NCI-H524 treated with DMSO at 0.1 percent for 48 hours (cell line): ENCODE measurements at places on chromosomes 5 and 9.

DNA sequence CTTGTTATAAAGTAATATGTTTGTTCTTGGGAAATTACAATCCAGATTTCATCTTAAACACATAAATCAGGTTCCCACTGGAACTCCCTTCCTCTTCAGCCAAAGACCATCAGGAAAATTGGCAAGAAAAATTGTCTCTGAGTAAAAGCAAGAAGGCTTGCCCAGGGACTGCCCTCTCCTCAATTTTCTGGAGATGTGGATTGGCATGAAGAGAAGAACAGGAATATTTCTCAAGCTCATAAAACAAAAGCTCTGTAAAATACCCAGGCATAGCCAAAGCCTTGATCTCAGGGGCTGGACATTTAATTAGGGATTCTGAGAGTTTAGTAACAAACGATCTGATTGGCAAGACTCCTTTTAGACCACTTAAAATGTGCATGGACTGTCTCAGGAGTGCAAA lies 223.4 kb downstream of the ZNF608 start:
- DNase-seq, result no peak

- DNase-seq, result no peak
Observed at GRCh38 chr9:109168170-109168569, 1.1 kb upstream of the FRRS1L start.

- no peak for DNase-seq
Observed at GRCh38 chr5:7871653-7872052, 2.7 kb downstream of the MTRR start.

DNA sequence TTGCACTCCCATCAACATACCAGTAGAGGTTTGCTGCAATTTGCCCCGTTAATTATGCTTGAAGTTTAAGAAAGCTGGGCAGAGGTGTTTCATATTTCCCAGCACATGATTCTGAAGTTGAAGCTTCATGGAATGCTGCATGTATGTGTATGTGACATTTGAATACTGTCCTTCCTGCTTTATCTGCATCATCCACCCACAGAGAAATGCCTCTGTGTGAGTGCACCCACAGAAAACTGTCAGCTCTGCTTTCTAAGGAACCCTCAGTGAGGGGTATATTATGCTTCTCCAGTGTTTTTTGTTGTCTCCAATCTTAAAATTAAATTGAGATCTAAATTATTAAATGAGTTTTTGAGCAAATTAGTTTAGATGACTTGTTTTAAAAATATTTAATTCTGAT lies 358.1 kb upstream of the PIK3R1 start:
- DNase-seq, result no peak

DNA sequence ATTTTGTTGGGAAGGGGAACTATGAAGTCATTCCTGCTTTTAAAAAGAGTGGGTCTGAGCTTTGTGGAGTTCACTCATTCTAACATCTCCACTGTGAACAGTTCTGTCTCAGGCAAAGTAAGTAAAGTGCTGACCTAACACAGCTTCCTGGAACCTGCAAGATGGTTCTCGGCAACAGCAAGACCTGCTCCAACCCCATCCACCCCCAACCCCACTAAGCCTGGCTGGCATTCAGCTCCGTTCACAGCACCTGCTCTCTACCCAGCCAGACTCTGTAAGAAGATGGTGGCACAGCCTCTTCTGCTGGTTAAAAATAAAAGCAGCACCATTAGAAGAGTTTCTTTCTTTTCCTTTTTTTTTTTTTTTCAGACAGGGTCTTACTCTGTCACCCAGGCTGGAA lies 42.0 kb downstream of the EPB41L4B start:
- peak; percentile 32 for DNase-seq

DNA sequence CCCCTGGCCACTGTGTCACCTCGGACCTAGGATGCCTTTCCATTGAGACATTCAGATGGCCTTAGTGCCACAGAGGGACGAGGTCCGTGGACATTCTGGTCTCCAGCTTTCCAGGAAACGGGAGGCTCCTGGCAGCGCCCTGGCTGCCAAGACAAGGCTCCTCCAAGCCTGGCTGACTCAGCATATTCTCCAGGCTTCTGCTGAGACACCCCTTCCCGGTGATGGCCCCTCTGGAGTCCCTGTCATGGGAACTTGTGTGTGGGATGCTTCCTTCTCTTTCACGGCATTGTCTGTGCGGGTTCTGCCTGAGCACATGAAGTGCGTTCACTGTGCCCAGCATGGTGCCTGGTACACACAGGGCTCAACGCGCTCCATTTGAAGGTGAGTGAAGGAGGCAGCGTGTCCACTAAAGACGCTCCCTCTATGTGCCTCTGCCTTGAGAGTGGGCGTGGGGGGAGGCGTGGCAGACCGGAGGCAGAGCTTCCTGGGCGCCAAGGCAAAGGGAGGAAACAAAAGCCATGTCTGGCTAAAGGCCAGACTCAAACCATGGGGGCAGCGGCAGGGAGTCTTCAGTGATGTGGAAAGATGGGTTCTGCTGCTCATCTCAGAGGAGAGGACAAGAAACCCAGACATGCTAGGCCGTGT lies 46.4 kb upstream of the PRRC2B start:
- no peak for DNase-seq

- DNase-seq, result peak; percentile 59
Observed at GRCh38 chr5:180370861-180371641, 17.9 kb upstream of the GFPT2 start.

DNA sequence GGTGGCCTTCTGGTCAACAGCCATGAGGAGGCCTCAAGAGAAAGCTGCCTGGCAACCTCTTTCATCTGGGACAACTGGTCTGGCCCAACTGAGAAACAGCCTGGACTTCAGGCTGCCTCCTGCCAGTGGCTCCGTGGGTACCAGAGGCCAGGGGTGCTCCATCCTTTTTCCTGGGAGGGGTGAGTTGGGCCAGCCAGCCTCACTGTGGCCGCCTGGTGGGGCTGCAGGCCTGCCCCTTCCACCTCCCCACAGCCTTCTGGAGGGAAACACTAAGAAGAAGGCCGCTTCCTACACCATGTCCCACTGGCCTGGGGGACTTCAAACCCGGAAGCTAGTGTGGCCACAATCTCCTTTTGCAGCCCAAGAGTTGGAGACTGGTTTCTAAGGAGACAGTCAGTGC lies 13.8 kb upstream of the NKD2 start:
- no peak for DNase-seq

- no peak for DNase-seq
Observed at GRCh38 chr5:56862909-56863308, 46.5 kb upstream of the SETD9 start.

DNA sequence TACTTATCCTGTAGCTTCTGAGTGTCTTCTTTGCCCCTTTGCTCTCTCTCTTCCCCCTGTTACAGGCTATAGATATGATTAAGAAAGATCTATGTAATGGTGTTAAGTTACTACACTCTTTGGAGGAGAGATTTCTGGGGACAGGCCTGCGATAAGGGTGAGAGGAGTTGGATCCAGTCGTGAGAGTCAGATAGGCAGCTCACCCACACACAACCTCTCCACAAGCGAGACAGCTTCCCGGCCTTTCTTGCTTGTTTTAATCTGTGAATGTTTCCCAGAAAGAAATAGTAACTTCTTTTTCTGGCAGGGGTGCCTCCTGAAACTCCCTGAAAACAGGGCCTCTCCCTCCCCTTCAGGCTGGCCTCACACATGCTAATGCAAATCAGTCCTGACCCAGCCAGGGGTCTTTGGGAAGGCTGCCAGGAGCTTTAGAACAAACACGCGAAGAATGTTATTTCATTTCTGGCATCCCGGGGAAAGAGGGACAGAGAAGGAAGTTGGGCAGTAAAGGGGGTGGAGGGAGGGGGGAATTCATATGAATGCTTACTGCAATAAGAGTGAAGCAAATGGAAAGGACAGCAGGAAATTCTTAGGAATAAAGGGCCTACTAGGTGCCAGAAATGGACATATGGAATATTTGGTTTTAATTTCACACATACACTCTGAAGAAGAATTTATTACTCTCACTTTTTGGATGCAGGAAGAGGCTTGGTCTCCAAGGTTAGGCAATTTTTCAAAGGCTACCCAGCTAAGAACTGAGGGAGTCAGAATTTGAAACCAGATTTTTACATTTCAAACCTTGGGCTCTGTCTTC lies 215.8 kb upstream of the TRIM32 start:
- no peak for DNase-seq

GRCh38 chr5:144017631-144018030 lies 152.8 kb downstream of the YIPF5 start:
- DNase-seq, result no peak

DNA sequence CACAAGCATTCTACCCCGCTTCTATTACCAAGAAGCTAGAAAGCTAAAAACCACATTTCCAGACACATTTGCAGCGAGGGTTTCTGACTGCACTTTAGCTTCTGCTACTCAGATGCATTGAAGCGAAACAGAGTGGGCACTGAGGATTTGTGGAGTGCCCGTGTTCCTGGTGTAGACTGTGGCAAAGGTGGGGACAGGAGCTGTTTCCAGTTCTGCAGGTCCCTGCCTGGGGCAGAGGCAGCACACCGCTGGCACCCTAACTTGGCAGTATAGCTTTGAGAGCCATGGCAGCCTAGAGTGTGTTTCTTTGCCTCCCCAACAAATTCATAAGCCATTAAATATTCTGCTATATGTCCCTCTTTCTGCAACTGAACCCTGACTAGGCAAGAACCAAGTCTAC lies 108.6 kb upstream of the SPOCK1 start:
- DNase-seq, result no peak

- DNase-seq, result no peak
Observed at GRCh38 chr5:136799806-136800372, 434.5 kb upstream of the TRPC7 start.

- no peak for DNase-seq
Observed at GRCh38 chr5:179613460-179614071, 9.9 kb downstream of the HNRNPH1 start.

GRCh38 chr9:121259935-121260334 lies 8.0 kb upstream of the GSN start:
- DNase-seq, result no peak

DNA sequence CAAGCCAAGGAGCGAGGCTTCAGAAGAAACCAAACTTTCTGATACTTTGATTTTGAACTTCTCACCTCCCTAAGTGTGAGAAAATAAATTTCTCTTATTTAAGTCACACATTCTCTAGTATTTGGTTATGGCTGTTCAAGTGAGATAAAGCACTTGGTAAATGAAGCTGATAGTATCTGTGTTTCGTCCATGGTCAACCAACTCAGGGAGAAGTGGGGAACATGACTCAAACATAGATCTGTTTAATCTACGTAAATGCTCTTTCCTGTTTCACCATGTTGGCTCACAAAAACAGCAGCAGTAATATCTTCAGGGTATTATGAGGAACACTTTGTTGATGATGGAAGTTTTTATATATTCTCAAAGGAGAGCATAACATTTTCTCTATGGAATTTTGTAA lies 2167.2 kb upstream of the C9orf72 start:
- DNase-seq, result no peak

GRCh38 chr5:170640731-170641588 lies 137.1 kb downstream of the KCNIP1 start:
- DNase-seq, result no peak

- no peak for DNase-seq
Observed at GRCh38 chr9:122367065-122367464, 3.8 kb upstream of the PTGS1 start.

GRCh38 chr9:98944057-98944733 lies 488 bp downstream of the COL15A1 start:
- DNase-seq, result no peak

DNA sequence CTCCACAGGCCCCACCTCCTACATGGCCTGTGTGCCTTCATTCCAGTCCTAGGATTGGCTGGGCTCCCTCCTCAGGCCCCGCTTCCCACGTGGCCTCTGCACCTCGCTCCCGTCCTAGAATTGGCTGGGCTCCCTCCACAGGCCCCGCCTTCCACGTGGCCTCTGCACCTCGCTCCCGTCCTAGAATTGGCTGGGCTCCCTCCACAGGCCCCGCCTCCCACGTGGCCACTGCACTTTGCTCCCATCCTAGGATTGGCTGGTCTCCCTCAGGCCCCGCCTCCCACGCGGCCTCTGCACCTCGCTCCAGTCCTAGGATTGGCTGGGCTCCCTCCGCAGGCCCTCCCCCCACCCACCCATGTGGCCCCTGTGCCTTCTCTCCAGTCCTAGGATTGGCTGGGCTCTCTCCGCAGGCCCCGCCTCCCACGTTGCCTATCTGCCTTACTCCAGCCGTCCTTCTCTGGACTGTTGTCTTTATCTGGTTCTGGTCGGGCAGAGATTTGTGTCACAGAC lies 45.3 kb upstream of the CACNA1B start:
- DNase-seq, result no peak

- DNase-seq, result no peak
Observed at GRCh38 chr5:62719061-62719720, 140.6 kb downstream of the LRRC70 start.

GRCh38 chr9:21806644-21807043 lies 4.2 kb downstream of the MTAP start:
- no peak for DNase-seq

GRCh38 chr5:56656846-56657726 lies 158.3 kb upstream of the MAP3K1 start:
- DNase-seq, result no peak

DNA sequence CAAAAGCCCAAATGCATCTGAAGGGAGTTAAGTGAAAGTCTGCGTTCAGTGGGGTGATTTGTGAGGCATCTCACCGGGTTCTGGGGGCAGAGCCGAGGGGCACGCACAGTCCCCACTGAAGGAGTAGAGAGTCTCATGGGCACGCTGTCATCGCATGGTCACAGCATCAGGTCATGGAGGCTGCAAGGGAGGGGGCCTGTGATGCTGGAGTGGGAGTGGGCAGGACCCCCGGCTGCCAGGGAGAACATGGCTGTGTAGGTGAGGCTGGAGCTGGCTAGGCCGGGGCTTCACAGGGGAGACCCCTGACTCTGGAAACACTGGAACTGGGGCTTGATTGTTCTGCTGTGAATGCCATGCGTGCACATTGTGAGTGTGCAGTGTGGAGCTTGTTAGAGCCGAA lies 360.5 kb downstream of the IRX2 start:
- DNase-seq, result no peak

GRCh38 chr5:123721675-123722276 lies 209.8 kb downstream of the CSNK1G3 start:
- no peak for DNase-seq

DNA sequence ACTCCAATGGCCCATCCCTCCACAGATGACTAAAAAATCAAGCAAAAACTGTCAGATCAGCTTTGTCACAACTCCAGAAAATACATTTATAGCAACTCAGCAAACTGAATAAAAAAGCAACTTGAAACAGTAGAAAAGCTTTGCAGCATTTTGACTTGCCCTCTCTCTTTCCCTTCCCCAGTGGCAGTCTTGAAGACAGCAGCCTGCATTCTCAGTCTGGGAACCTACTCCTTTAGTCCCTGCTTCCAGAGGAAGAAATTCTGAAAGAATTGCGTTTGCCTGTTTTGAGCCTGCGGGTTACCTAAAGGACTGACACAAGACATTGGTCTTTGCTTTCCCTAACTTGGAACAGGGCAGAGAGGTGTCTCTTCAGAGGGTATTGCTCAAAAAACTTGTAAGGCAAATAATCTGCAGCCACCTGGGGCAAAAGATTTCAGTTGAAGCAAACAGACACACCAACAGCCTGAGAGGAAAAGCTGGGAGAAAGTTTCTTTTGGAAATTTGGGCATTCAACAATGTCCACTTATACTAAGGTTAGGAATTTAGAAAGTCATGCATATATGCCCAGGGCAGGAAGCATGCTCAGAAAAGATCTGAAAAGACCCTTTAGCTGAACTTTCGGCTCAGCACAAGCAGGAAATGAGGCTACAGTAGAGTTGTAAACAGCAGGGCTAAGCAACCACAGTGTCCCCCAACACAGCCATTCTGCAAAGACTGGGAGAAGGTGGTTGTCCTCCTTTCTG lies 15.2 kb upstream of the SLC35D2 start:
- DNase-seq, result no peak

- no peak for DNase-seq
Observed at GRCh38 chr5:22354956-22355355, 498.2 kb downstream of the CDH12 start.

GRCh38 chr9:92146610-92147009 lies 31.4 kb upstream of the SPTLC1 start:
- DNase-seq, result no peak
